Mesenchymal stem cell (in vitro differentiated cells and primary cell): ENCODE measurements at places on chromosomes 2 and 18.

- no peak for DNase-seq
Observed at GRCh38 chr2:238418196-238418998, 8.3 kb upstream of the ASB1 start.

DNA sequence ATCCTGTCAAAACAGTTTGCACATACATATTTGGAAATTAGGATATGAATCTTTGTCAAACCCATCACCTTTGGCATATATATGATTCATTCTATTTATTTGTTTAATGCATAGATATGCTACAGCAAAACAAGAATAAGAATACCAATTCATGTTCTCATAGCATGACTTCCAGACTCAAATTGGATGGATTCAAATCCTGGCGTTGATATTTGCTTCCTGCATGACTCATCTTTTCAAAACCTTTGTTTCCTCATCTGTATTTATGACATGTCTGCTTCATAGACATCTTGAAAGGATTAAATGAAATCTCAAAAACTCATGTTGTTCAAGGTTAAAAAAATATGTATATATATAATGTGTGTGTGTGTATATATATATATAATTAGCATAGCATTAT is 261.3 kb downstream of the MBD5 start:
- peak; percentile 9 for DNase-seq

GRCh38 chr2:197706839-197707207 is 1.7 kb downstream of the MARS2 start:
- DNase-seq: no peak

DNA sequence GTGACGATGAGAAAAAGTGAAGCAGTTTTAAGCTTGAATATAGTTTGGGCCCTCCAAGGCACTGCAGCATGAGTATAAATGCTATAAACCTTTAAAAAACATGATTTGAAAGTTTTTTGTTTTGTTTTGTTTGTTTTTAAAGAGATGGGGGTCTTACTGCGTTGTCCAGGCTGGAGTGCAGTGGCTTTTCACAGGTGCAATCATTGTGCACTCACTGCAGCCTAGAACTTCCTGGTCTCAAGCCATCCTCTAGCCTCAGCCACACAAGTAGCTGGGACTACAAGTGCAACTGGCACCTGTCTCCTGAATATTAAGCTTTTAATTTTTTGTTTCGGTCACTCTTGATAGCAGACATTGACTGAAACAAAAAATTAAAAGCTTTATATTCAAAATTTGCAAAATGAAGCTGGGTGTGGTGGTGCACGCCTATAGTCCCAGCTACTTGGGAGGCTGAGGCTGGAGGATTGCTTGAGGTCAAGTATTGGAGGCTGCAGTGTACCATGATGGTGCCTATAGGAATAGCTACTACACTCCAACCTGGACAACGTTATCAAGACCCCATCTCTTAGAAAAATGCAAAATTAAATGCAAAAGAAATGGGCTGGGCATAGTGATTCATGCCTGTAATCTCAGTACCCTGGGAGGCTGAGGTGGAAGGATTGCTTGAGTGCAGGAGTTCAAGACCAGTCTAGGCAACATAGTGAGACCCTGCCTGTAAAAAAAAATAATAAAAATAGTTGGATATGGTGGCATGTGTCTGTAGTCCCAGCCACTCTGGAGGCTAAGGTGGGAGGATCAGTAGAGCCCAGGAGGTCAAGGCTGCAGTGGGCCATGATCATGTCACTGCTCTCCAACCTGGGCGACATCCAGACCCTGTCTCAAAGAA is 15.0 kb downstream of the FZD5 start:
- no peak for DNase-seq

DNA sequence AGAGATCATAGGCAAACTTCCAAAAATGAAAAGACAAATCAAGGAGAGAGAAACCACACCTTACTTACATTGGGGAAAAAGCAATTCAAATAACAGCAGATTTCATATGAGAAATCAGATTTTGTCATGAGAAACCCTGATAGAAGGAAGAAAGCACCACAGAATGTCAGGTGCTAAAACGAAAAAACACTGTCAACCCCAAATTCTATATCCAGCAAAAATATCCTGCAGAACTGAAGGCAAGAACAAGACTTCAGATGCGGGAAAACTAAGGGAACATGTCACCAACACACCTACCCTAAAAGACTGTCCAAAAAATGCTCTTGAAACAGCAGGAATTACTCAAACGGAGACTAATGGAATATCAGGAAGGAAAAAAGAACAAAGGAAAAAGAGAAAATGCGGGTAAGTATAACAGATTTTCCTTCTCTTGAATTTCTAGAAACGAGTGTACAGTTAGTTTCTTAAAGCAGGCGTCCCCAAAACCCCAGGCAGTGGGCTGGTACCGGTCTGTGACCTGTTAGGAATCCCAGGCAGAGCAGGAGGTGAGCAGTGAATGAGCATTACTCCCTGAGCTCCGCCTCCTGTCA is 7.3 kb upstream of the ID2 start:
- DNase-seq: no peak

DNA sequence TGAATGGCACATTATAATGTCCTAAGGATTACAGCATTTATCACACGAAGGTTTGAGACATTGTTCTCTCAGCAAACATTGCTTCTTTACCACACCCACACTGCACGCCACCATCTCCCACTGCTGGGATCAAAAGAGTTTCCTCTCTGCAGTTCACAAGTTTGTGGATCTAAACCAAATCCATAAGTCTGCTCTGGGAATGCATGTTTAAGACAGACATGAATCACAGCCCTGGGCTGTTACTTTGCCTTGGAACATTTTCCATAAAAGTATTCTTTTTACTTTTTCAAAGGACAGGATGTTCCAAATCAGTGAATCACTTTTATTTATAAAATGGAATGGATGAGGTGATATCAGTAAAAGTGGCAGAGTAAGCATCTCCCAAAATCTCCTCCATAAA is 36.1 kb downstream of the STPG4 start:
- peak; percentile 72 for DNase-seq

DNA sequence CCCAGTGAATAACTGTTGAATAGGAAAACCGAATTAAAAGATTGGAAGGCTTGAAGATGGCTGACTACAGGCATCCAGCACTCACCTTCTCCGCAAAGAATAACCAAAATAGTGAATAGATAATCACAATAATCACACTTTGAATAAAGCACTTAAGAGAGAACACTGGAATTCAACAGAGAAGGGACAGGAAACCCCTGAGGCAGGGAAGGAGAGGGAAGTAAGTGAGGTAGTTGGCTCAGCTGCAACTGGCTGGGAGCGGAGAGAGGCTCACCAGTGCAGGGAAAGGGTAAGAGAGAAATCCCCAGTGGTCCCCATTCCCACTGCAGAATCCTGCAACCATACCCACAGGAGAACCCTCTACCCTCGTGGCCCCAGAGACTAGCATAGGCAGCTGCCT is 246.6 kb upstream of the NCKAP5 start:
- no peak for DNase-seq

DNA sequence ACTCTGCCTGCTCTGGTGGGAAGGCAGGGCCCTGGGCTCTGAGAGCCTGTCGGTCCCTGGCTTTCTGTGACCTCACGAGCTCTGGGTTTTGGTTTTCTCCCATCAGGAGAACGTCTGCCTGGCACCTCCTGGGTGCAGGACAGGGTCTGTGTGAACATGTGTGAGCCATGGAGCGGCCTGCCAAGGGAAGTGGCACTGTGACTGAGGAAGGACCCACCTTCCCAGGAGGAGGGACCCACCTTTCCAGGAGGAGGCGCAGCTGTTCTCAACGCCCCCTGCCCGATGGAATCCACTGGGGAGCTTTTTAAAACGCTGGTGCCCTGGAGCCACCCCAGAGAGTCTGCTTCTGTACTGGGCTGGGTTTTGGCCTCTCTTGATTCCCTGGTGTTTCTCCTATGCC is 168.7 kb downstream of the GLI2 start:
- DNase-seq: no peak

DNA sequence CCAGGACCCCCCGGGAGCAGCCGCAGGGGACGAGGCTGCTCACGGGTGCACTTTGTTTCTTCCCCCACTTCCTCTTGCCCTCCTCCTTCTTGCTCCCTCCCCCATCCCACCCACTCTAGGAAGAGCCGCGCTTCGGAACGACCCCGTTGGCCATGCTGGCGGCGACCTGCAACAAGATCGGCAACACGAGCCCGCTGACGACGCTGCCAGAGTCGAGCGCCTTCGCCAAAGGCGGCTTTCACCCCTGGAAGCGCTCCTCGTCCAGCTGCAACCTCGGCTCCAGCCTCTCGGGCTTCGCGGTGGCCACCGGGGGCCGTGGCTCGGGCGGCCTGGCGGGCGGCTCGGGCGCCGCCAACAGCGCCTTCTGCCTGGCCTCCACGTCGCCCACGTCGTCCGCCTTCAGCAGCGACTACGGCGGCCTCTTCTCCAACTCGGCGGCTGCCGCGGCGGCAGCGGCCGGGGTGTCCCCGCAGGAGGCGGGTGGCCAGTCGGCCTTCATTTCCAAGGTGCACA is 1.3 kb downstream of the SP9 start:
- DNase-seq: peak; percentile 31

- DNase-seq: peak; percentile 29
Observed at GRCh38 chr2:71417300-71418202, 35.8 kb upstream of the DYSF start.

GRCh38 chr2:172430678-172431077 is 3.3 kb downstream of the ITGA6 start:
- DNase-seq: no peak

GRCh38 chr2:16031848-16032159 is 91.5 kb downstream of the MYCN start:
- DNase-seq: no peak

DNA sequence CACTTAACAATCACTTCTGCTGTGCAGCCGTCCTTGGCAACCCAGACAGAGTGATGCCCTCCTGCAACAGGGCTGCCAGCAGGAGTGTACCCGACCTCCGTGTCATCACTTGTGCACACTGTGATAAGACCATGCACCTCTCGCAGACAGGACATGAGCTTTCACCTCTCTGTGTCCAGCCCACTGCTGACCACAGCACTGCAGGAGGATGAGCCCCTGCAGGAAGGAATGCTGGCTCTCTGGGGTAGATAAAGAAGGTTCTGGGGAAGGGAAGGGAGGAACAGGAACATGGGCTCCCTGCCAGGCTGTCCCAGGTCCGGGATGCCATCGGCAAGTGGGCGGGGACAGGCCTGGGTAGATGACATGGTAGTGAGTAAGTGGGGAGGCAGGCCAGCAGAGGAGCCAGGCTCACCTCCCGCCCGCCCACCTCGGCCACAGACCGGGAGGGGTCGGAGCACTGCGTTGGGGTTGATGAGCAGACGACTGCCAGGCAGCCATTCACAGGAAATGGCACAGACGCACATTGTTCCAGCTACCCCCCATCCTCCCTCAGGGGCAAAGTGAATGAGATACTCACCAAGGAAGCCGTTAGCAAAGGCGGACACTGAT is 18.6 kb upstream of the COL6A3 start:
- peak; percentile 95 for DNase-seq

DNA sequence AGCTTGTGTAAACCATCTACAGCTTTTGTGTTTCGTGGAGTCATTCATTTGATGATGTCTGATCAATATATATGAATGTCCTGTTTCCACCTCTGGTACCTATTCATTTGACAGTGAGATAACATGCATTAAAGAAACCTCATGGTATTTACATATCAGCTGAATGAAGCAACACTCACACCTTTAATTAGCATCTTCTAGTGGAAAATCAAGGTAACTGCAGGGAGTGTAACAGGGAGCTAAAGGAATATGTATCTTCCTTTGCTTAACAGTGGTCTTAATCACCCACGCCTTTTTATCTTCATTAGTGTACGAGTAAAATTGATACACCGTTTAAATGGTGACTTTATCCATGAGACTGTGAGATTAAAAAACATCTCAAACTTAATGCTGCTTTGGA is 15.6 kb downstream of the SLC39A10 start:
- no peak for DNase-seq

DNA sequence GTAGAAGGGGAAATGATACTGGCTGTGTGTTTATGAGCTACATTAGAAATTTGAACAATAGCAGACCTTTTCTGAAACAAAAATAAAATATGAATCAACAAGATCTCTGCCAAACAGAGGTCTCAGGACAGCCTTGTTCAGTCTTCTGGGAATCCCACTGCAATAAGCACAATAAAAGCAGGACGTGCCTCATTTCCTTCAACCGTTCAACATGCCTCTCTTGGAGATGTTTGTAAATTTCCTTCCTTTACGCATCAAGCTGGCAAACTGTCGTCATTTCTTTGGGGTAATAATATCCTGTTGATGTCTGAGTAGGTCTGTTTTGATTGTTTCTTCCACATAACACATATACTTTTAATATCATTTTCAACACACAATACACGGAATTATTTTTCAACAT is 77.2 kb downstream of the TCF4 start:
- DNase-seq: peak; percentile 90

DNA sequence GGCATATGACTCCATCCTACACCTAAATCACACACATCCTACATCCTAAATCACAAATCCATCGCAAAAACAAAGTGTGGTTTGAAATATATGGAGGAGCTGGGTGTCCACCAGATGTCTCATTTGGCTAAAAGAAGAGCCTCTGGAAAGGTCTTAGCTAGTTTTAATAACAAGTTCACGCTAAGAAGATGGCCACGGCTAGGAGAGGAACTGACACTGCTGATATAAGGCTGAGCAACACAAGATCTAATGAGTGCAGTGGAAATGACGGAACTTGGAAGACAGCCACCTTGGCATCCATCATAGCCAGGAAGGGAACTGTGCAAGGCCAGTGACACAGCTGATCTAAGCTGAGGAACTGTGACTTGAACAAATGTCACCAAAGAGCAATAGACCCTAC is 60.0 kb upstream of the AGAP1 start:
- no peak for DNase-seq

DNA sequence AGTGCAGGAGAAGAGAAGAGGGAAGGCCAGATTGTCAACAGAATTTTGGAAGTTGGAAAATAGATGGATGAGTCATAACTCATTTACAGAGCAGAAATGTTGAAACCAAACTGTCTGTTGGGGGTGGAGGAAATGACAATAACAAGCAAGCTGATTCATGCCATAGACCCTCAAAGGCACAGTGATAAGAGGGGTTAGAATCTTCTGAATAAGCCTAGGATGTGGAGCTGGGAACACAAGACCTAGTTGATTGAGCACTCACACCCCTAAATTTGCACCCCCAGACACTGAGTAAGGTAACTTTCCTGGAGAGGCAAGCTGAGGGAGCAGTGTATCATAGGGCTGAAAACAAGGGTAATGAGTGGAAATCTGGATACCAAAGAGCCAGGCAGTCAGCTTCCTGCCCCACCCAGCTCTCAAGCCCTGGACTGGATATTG is 141.4 kb downstream of the SCG2 start:
- DNase-seq: peak; percentile 82

DNA sequence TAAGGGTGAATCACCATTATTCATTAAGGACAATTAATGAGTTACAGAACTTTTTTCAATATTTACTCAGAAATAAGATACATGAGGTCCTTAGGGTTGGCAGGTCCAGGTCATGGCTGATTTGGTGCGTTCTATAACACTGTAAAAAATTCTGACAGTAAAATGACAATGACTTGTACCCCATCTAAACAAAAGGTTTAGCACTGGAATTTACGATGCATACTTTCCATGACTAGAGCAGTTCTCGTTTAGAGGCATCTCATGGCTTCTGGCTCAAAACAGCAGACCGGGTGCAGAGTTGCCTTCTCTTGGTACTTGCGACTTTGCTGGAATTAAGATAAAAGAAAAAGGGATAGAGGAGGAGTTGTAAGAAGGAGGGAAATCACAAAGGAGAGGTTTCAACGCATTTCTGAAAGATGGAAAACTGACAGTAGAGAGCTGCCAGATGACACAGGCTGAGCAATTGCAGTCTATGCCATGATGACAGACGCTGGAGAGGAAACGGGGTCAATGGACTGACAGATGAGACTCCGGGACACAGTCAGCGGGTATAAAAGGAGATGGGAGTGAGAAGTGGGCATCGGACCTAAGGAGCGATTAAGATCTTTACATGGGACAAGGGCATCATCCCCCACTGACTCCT is 4.1 kb upstream of the CYS1 start:
- no peak for DNase-seq
